Esophagus squamous epithelium (tissue), 5 donors: ENCODE measurements at places on chromosomes 11 and 22.

DNA sequence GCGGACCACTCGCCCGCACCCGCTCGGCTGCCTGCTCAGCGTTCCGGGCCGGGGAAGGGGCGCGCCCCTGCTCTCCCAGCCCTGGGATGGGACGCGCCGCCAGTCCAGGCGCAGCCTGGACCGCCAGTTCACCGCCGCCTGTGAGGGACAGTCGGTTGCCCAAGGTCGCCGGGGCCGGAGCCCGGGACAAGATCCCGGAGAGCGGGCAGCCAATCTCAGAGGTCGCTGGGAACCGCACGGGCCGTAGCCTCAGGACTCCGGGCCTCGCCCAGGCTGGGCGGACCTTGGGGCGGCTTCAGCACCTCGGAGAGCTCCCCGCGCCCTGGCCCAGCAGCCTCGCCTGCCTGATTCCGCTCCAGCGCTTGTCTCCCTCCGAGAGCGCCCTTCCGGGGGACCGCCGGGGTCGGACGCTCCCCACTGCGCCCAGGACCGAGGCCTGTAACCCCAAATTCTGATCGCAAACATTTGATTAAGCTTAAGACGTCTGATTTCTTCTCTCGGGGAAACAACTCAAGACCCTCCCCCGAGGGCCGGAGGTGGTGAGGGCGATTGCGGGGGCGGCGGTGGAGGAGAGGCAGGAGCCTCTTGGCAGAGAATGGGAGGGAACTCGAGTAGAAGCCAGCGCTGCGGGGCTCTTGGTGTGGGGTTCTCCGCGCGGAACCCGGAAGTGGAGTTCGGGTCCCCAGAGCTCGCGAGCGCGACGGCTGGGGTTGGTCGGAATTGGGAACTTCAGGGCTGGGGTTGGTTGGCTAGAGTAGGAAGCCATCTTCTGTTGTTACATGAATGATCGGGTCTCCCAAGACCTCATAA, 1.1 kb upstream of the CHRM4 start:
- DNase-seq: no peak

DNA sequence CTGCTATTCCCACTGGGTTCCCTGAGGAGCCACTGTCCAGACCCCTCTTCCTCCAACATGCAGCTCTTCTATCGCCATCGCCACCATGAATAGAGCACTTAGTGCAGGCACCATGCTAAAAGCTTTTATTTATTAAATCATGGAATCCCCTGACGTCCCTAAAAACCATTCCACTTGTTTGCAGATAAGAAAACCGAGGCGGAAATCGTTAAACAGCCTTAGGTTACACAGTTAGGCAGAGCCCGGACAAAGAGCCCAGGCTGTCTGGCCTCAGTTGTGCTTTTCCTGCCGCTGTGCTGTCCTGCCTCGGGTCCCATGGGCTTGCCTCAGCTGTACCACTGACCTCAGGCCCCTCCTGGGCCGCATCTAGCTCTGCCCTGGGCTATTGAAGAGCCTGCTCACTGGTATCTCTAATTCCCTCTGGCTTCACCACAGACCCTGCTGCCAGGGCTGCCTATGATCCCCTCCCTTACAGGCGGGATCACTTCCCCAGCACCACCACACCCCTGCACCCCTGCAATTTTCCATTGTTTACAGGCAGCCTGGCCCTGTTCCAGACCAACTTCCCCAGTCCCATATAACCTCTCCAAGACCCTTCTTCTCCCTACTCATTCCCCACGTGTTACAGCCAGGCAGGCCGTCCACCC, 13.0 kb upstream of the TUB start:
- DNase-seq: no peak

GRCh38 chr11:6572215-6572614, 31.2 kb downstream of the RRP8 start:
- no peak for DNase-seq

GRCh38 chr22:17629173-17629489, 582 bp upstream of the ATP6V1E1 start:
- DNase-seq: no peak

DNA sequence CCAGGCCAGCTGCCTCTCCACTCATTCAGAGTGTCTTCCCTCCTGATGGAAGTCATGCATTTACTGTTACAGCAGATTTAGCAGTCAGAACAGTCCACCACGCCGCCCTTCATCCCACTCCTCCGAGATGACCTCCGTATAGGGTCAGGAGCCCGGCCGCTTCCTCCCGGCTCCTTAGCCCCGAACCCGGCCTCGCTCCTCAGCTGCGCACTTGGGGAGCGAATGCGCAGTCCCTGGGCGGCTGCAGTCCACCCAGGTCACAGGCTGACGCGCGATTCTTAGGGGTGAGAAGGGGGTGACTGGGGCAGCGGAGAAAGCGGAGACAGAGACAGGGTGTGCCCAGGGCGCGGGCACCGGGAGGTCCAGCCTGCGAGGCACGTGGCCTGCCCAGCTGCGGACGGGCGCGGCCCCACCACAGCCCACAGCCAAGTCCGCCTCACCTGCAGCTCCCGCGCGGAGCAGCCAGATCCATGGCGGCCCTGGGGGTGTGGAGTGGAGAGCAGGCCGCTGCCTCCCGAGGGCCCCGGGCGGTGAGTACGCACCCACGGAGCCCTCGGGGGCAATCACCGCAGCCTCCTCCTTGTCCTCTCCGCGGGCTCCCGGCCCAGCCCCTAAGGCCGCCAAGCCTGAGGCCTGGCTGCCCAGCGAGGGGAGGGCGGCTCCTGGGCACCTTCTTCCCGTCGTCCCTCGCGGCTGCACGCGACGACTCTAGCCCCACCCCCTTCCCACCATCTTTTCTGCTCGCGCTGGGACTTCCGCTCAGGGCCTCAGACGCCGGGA, 286.6 kb downstream of the BRD1 start:
- DNase-seq: no peak

DNA sequence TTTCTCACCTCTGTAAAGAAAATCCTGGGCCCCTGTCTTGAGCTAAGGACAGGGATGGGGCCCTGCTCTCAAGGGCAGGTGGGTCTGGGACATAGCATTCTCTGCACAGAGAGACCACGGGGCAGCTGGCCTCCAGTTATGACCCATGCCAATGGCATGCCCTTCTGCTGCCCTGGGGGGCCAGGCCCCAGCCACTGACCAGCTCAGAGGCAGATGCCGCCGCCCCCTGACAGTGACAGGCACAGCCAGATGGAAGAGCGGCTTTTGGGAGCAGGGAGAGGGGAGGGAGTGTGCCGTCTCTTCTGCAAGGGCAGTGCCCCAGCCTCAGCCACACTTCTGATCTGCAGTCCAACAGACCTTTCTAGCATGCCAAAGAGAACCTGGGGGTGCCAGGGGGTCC, 114.8 kb upstream of the NAV2 start:
- no peak for DNase-seq

- no peak for DNase-seq
These were observed 42.0 kb downstream of the CD82 start for GRCh38 chr11:44607319-44607962.

DNA sequence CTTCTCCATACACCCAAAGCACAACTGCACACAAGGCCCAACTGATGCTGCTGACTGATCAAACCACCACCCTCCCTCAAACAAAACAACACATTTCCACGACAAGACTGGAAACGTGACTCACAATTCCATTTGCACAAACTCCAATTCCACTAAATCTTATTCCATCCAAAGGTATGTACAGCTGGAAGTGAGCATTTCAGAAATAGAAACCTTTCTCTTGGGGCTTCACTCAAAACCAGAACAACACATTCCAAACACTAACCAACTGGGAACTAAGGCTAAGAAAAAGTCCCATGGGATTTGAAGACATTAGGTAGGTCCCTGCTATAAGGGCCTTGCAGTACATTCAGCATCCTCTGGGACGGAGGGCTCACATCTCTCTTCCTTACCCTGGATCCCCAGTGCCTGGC, 19.6 kb downstream of the MORC2 start:
- no peak for DNase-seq

- no peak for DNase-seq
These were observed 54.1 kb upstream of the UBASH3B start for GRCh38 chr11:122601141-122602125.

DNA sequence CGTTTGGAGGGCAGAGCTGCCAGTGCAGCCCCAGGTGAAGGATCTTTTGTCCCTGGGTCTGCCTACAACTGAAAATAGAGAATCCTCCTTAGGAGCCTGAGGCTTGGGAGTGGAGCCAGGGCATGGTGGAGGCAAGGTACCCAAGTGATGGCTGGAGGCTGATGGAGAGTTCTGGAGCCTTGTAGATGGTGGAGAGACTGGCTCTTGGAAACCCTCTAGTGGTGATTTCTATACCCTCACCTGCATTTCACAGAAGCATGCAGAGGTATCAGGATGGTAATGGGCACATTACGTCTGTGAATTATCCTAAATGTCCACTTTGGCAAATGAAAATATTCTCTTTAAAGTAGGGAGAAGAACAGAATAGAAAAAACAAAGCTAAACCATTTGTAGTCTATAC, 44.4 kb downstream of the INSC start:
- no peak for DNase-seq

DNA sequence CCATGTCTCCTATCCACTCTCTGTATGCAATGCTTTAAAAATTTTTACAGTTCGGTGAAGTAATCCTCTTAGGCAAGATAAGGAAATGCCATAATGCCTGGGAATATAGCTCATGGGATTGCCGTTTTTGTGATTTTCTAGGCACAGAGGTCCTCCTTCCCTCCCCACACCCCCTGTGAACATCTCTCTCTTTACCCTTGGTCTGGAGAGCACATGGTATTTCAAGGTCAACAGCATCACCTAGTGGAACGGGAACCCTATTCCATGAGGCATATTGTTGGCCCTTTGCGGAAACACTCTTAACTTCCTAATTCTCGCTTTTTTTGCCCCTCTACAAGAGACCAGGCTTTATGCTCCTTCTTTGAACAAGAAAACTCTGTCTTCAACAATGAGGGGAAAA, 8.8 kb downstream of the NXPE4 start:
- DNase-seq: no peak

DNA sequence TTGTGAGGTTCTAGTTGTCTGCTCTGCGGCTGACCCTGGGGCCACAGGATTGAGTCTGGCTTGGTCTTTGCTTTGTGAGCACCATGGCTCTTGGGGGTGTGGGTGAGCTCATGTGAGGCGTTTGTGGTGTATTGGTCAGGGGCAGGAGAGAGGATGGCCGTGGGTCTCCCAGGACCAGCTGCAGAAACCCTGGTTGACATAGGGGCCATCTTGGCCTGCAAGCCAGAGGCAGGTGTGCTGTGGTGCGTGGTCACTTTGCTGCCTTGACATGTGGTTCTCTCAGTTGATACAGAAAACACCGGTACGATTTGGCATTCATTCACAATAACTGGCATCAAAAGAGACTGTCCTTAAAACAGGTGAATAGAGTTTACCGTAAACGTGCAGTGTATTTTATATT, 11.3 kb downstream of the PHRF1 start:
- no peak for DNase-seq

- DNase-seq: no peak
These were observed 239.0 kb upstream of the PDGFD start for GRCh38 chr11:104402812-104403521.

GRCh38 chr22:23837911-23838680, 710 bp downstream of the DERL3 start:
- DNase-seq: no peak

DNA sequence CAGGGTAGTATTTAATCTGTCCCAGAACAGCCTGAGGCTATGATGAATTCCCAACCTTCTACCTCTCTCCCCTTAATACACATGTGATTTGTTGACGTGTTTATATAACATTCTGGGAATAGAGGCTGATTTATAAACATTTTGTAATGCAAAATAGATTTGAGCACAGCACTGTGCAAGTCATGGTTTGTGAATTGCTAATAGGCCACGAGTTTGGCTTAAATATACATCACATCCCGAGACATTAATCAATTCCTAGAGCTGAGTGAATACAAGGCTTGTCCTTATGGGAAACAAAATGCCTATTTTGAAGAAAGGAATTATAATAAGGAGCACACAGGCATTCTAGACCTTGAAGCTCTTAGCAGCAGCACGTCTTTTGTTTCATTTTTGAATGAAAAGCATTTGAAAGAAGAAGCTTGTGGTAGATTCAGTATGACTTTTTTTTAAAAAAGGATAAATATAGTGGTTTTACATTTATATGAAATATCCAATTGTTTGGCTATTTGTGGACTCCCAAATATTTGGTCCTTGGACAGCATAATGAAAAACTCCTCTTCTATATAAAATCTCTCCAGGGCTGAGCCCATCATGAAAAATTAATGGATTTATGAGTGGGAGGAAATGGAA, 116.4 kb downstream of the SLC17A6 start:
- DNase-seq: no peak

GRCh38 chr11:93480756-93481155, 62.4 kb downstream of the SMCO4 start:
- no peak for DNase-seq

- no peak for DNase-seq
These were observed at the start of gene HBD for GRCh38 chr11:5234381-5234834. Gene HBD (minus strand): TSS chr11:5234483. CDS start chr11:5234433, 50 bp downstream.

DNA sequence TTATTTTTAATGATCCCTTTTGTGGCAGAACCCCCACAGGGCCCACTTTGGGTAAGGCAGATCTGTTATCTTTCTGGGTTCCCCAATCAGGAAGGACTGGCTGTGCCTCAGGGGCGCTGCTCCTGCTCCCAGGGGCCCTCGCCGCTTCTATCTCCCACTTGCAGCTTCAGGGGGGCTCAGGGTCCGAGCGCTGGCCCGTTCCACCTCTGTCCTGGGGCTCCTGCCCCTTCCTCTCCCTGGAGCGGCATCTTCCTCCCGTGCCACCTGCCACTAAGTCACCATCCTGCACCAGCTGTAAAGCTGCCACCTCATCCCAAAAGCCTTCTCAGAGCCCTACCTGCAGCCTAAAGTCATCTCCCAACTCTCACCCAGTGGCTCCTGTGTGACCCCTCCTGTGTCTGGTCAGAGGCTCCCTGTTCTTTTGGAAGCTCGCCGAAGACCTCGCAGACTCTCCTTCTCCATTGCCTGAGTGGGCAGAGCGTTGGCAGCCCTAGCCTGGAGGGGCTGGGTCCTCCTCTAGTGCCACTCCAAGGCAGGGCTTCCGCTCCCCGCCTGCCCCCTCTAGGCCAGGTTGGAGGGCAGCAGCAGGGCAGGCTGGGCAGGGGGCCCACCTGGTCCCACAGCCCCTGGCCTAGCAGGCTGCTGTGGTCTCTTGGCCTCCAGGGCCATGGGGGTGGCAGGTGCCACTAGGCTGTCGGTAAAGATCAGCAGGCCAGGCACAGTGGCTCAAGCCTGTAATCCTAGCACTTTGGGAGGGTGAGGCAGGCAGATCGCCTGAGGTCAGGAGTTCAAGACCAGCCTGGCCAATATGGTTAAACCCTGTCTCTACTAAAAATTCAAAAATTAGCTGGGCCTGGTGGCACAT, 106.7 kb downstream of the MORC2 start:
- DNase-seq: no peak

- no peak for DNase-seq
These were observed 45.9 kb downstream of the DSCAML1 start for GRCh38 chr11:117750916-117751662.

DNA sequence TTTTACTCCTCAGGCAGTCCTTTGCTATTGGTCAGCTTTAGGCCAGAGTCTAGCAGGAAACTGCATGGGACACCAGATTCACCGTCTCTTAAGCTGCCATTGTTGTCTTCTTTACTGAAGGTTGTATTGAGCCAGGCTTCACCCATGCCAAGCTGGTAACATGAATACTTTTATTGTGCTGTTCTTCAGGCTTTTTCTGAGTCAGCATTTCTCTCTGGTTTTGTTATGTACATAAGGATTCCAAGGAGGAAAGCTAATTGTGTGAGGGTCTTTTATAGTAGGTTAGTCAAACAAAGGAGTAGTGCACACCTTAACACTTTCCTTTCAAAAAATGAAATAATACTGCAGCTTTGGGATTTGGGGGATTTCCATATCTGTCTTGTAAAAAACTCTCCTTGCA, 252.8 kb downstream of the JRKL start:
- no peak for DNase-seq

- DNase-seq: no peak
These were observed 719.6 kb downstream of the BRD1 start for GRCh38 chr22:49107961-49108530.
